ENCODE measurements at places on chromosomes 5 and 9. TPM values are rescaled to one million over a fixed set of nuclear protein-coding genes. Genes with fewer than 3 reads are reported as not detected.

GRCh38 chr5:104541141-104541785, 978.7 kb upstream of the NUDT12 start:
- H3K4me1 ChIP-seq = no peaks in the 10 kb centered on the region
- DNase-seq = no peak
- H3K4me3 ChIP-seq = no peak overlapping the region
- H3K36me3 ChIP-seq = no peaks in the 10 kb centered on the region
- no peaks in the 10 kb centered on the region for H3K27me3 ChIP-seq

C9 gene
- not detected for total RNA-seq

DNA sequence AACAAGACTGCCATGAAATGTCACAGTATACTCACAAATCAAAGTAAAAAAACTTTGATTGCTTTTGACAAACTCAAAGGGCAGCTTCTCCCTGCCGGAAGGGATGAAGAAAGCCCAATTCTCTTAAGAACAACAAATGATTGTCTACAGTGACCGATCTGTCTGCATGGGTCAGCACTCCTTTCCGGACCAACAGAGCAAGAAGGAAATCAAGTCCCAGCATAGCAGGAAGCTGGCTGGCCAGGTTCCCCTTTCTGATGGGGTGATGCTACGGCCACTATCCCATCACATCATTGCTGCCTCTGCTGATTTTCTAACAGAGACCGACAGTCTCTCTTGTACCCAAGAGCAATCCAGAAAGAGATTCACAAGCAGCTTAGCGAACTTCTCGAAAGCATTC, 692 bp downstream of the C1QTNF3 start:
- no peak overlapping the region for H3K27ac ChIP-seq
- DNase-seq = no peak
- no peaks in the 10 kb centered on the region for H3K27me3 ChIP-seq
- no peaks in the 10 kb centered on the region for H3K36me3 ChIP-seq
- H3K4me3 ChIP-seq = no peak overlapping the region
- peaks cover 40% of the 10 kb centered on the region for H3K4me1 ChIP-seq

STC2 gene
- 2.0 TPM for total RNA-seq

- no peaks in the 10 kb centered on the region for H3K4me1 ChIP-seq
- no peak overlapping the region for H3K27ac ChIP-seq
- no peak overlapping the region for H3K4me3 ChIP-seq
- no peaks in the 10 kb centered on the region for H3K27me3 ChIP-seq
These were observed 42.6 kb upstream of the ANKRD31 start for GRCh38 chr5:75279321-75279720.

Data from thoracic aorta (tissue), 2 donors.